Activated CD4-positive, alpha-beta T cell treated with anti-CD3 and anti-CD28 coated beads, Interleukin-2, amount 10 ng/mL, durations not matched to agents 7 days and 5 days (primary cell): ENCODE measurements at places on chromosomes 4 and X. TPM values are rescaled to one million over a fixed set of nuclear protein-coding genes. Genes with fewer than 3 reads are reported as not detected.

Gene OPHN1
- total RNA-seq: 0.10 TPM

DNA sequence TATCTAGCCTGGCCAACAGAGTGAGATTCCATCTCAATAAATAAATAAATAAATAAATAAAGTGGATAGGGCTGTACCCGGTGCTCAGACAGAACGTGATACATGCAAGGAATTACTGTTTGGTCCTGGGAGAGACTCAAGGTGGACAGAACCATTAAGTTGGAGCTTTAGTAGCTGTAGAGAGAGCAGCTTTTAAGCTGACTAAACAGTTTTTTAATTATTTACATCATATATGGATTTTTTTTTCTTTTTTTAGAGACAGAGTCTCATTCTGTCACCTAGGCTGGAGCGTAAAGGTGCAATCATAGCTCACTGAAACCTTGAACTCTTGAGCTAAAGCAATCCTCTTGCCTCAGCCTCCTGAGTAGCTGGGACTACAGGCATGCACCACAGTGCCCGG lies 92.5 kb upstream of the ATP6AP2 start:
- no peak for DNase-seq
- peaks cover 2% of the 10 kb centered on the region for H3K36me3 ChIP-seq
- H3K27ac ChIP-seq: no peak overlapping the region
- no peaks in the 10 kb centered on the region for H3K27me3 ChIP-seq
- no peak overlapping the region for H3K4me3 ChIP-seq

DNA sequence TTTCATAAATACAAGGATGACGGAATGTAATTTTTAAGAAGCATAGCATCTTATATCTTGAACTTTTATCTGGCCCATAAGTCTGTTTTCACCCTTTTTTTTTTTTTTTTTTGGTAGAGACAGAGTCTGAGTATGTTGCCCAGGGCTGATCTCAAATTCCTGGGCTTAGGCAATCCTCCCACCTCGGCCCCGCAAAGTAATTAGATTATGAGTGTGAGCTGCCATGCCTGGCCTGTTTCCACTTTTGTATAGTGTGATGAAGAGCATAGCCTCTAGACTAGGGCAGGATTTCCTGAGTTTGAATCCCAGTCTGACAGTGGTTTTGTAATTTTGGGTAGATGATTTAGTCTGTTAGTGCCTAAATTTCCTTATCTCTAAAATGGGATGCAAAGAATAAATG lies 11.0 kb downstream of the STIM2 start:
- no peaks in the 10 kb centered on the region for H3K27me3 ChIP-seq
- DNase-seq: no peak
- H3K4me3 ChIP-seq: no peak overlapping the region
- H3K4me1 ChIP-seq: peaks cover 59% of the 10 kb centered on the region
- peaks cover 25% of the 10 kb centered on the region for H3K36me3 ChIP-seq

DNA sequence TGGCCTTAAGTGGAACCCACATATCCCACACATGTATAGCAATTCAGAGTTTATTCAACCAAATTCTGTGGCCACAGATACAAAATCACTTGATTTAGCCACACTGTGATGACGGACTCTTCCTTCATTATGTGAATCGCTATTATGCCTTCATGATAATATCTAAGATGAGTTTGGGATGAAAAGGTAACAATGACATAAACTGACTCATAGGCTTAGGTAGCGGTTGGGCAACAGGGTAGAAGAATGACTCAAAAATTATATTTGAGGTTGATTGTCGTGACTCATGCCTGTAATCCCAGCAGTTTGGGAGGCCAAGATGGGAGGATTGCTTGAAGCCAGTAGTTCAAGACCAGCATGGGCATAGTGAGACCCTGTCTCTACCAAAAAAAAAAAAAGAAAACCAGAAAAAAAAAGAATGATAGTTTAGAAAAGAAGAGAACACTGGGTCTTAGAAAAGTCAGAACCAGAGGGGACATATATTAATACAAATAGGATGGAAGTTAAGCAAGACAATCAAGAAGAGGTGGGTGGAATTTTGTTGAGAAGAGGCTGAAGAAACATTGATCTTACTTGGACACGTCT lies 70.4 kb upstream of the USP9X start:
- H3K4me1 ChIP-seq: peaks cover 16% of the 10 kb centered on the region
- H3K4me3 ChIP-seq: no peak overlapping the region
- no peaks in the 10 kb centered on the region for H3K36me3 ChIP-seq
- H3K27ac ChIP-seq: no peak overlapping the region
- DNase-seq: no peak

- DNase-seq: no peak
- H3K4me3 ChIP-seq: no peak overlapping the region
- no peaks in the 10 kb centered on the region for H3K4me1 ChIP-seq
- no peak overlapping the region for H3K27ac ChIP-seq
- H3K36me3 ChIP-seq: peaks cover 2% of the 10 kb centered on the region
- no peaks in the 10 kb centered on the region for H3K27me3 ChIP-seq
Observed at GRCh38 chr4:951594-952468, 19.6 kb downstream of the TMEM175 start.

GRCh38 chr4:48275247-48275646 lies 5.6 kb upstream of the TEC start:
- H3K4me3 ChIP-seq: no peak overlapping the region
- no peaks in the 10 kb centered on the region for H3K36me3 ChIP-seq
- H3K27me3 ChIP-seq: peaks cover 4% of the 10 kb centered on the region
- H3K4me1 ChIP-seq: peaks cover 14% of the 10 kb centered on the region

GRCh38 chr4:113094802-113095201 lies 45.3 kb downstream of the ANK2 start:
- no peaks in the 10 kb centered on the region for H3K36me3 ChIP-seq
- no peak overlapping the region for H3K4me3 ChIP-seq
- peaks cover 3% of the 10 kb centered on the region for H3K27me3 ChIP-seq
- H3K27ac ChIP-seq: no peak overlapping the region

DNA sequence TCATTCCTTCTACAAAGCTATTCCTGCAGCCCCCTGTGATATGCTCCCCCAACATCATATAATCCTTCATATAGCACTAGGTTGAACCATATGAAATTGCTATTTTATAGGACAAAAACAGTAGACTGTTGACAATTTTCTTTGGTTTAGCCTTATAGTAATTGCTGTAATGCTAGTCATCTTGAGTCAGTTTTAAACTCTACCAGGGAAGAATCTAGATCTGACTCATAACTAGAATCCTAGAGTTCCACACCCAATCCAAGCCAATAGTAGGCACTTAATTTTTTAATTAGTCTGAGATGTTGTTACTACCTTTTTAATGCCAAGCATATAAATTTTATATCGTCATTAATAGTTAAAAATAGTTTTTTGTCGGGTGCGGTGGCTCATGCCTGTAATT lies 136.8 kb downstream of the CHRNA9 start:
- H3K27me3 ChIP-seq: peaks cover 4% of the 10 kb centered on the region
- peaks cover 11% of the 10 kb centered on the region for H3K4me1 ChIP-seq
- H3K36me3 ChIP-seq: no peaks in the 10 kb centered on the region
- no peak overlapping the region for H3K27ac ChIP-seq
- DNase-seq: no peak
